Regular cardiac myocyte (primary cell): ENCODE measurements at places on chromosomes 16 and 17. TPM values are rescaled to one million over a fixed set of nuclear protein-coding genes. Genes with fewer than 3 reads are reported as not detected.

Gene OSGIN1
- 1.1 and 1.3 TPM in 2 replicates for total RNA-seq

Gene SBK1
- not detected in 2 replicates for total RNA-seq

Gene RNF227
- total RNA-seq, result 1.7 and 8.5 TPM in 2 replicates

Gene EPOP
- 1.1 and 1.5 TPM in 2 replicates for total RNA-seq

Gene MC1R
- total RNA-seq, result 4.4 and 6.5 TPM in 2 replicates
